ENCODE measurements at places on chromosomes 6 and 20.

DNA sequence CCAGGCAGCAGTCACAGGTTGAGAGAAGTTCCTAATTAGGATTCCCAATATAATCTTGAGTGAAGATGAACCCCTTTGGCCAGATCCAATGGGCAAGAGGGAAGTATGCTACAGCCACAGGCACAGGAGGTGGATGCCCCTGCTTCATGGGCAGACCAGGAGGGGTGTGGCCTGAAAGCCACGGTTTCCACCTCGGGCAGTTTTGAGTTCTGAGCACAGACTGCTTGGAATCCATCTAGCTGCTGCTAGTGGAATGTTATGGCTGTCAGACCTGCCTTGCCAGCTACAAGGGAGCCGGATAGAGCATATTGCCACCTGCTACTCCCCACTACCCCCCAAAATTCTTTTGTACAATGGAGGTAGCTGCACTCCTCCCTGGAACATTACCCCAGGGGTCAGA, 672.9 kb downstream of the HACE1 start:
- no peak for DNase-seq

DNA sequence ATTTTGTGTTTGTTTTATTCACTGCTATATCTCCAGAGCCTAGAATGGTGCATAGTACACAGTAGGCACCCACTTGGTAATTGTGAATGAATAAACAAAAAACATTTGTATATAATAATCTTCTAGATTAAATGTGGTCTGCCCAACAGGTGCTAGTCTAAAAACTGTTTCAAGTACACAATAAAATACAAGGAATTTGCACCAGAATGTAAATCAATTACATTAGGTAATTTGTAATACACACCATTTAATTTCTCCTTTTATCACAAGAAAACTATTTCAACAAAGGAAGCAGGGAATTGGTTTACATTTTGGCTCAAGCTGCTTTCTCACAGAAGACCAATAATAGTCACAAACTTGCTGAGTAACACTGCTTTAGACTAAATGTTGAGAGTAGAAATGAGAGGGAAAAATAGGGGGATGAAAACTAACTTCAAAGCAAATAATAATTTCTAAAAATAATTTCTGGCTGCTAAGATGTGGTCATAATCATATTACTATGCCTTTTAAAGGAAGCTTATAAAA, 22.1 kb downstream of the RUNX2 start:
- DNase-seq, result no peak

DNA sequence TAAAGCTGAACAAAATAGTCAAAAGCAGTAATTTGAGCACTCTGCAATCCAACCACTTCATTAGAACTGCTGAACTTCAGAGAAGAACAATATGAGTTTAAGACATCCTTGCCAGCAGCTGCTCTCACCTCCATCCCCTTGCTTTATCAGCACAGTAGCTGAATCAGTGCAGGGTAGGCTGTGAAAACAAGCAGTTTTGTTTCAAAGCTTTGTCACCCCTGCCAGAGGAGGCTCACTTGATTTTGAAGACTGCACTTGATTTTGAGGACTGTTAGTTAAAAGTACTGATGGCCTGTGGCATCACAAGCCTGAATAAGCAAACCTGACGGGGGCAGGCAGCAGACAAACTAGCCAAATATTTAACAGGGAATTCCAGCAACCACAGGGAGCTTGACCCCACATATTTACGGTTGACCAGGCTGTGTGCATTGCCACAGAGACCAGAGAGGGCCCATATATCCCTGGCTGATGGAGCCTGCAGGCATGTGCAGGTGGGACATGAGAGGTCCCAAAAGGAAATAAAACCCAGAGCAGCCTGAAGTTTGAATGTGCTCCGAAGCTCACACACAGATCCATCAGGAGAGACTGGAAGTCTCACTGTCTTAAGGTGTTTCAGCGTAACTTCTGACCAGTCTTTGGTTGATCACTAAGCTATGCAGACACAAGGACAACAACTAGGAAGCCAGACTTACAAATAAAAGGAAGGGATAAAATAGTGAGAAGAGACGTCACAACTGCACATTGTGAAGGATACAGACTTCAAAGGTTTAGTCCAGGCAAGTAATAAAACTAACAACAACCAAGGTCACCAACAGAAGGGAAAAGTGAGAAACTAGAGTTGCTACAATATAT, 97.4 kb downstream of the PDSS2 start:
- no peak for DNase-seq

GRCh38 chr6:109821428-109821827, 130.3 kb downstream of the FIG4 start:
- no peak for DNase-seq

- DNase-seq, result no peak
Measured at GRCh38 chr6:27040244-27041042, 207.1 kb upstream of the PRSS16 start.

DNA sequence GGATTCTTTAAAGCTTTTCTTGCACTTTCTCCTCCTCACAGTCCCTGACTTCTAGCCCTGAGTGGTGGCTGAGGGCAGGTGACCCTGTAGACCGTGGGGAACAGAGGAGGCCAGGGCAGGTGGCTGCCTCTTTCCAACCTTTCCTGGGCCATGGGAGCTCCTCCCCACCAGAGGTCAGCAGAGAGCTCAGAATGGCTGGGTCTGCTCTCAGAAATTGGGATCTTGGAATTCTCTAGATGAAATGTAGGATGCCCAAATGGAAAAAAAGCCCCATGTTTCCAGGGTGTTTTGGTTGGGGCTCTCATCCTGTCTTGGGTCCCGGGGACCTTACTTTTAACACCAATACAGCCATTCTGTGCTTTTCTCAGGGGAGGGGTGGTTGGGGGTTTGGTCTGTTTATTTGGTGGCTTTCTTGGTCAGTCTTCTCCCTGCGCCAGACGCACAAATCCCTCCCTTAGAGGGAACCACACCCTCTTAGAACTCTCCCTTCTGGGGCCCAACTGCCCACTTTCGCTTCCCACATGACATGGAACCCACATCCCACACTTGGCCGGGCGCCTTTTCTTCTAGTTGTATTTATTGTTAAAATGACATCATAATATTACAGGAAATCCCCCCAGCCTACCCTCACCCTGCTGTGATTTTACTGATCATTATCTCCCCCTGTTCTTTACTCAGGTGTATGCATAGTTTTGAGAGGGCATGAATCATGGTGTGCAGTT, 17.9 kb downstream of the GNAS start:
- DNase-seq, result no peak

DNA sequence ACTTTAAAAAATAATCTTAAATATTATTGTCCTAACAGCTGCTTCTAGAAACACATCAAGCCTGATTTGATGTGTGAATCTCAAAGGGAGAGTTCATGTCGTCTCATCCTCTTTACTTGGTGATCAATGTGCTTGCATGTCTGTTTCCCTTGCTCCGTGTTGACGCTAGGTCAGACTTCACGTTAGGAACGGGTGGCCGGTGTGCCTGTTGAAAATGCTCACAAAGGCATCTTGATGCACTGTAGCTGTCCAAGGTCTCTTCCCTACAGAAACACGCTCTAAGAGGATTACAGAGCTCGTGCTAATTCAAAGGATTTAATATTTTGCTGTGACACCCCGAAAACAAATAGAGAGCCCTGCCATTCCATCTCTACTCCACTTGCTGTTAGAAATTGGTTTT, 84.6 kb downstream of the ID4 start:
- no peak for DNase-seq

GRCh38 chr6:134415656-134416055, 97.7 kb upstream of the SGK1 start:
- no peak for DNase-seq

GRCh38 chr6:113208726-113209125, 648.4 kb upstream of the MARCKS start:
- no peak for DNase-seq

- no peak for DNase-seq
Measured at GRCh38 chr6:53048431-53049195, 16.6 kb upstream of the FBXO9 start.

- DNase-seq, result no peak
Measured at GRCh38 chr6:68973066-68973465, 338.0 kb downstream of the ADGRB3 start.

GRCh38 chr6:106476331-106477105, 116.0 kb downstream of the CRYBG1 start:
- no peak for DNase-seq

DNA sequence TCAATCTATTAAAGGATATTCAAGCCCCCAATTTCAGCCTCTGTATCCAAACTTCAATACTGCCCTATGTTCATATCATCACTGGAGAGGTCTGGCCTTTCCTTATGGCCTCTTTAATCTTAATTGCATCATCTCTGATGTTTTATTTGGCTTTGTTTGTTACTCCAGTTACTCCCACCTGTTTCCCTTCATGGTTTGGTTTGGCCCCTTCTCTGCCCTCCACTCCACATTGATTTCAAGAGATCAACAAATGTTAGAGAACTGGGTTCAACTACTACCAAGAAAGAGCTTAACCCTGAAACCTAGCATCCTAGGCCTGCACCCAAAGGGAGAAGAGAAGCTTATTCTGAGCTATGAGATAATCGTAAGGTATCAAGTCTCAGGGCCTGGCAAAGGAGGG, 221.6 kb downstream of the LAMA2 start:
- DNase-seq, result no peak

- DNase-seq, result no peak
Measured at GRCh38 chr6:56913285-56914074, 41.4 kb upstream of the BEND6 start.

DNA sequence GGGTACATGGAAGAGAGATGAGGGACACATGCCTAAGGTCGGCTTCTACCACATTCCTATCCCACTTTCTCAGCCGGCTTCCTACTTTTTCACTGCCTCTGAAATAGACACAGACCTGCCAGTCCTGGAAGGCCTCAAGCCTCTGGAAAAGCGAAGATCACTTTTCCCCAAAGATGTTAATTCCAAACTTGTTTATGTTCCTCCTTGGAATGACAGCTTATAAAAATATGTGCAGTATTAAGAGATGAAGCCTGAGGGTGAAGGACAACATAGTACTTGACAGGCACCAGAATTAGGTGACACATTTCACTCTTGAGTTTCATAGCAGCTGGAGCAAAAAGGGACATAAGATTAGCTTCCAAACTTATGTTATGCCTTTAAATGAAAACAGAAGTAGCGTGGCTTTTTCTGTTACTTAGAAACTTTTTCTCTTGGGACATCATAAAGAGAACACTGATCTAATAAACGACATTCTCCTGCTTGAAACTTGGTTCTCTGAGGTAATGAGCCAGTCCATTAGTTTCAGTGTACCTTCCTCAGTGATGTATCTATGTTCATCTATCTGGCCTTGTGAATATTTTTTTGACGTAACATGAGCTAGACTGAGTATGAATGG, 25.3 kb downstream of the FOXO3 start:
- no peak for DNase-seq

DNA sequence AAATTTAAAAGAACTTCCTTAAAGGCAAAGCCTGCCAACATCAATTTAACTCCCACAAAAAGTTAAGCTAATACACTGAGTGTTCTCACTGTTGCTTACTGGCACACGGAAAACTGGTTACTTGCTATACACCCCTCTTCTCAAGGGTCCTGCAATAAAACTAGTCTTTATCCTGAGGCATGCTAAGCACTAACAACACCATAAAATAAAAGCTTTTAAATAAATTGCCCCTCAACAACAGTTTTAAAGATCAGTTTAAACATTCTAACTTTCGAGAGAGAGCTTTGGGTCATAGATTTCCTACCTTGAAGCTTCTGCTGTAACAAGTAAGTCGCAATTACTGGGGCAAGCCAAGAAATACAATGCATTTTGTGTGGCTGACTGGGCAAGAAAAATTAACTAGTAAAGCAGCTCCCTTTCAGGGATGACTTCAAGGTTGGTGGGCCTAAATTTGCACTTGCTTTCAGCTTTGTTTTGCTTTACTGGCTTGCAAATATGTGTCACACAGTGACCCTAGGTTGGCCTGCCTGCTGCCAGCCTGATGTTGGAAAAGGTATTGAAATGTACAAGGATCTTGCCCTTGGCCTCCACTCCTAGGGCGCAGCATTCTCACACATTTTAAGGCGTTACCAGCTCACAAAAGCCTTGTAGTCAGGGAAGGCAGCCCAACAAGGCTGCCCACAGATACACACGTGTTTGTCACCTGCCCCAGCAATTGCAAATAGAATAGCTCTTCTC, 4.0 kb upstream of the HEY2 start:
- no peak for DNase-seq

GRCh38 chr6:11538819-11539468, 1.4 kb downstream of the TMEM170B start:
- no peak for DNase-seq

DNA sequence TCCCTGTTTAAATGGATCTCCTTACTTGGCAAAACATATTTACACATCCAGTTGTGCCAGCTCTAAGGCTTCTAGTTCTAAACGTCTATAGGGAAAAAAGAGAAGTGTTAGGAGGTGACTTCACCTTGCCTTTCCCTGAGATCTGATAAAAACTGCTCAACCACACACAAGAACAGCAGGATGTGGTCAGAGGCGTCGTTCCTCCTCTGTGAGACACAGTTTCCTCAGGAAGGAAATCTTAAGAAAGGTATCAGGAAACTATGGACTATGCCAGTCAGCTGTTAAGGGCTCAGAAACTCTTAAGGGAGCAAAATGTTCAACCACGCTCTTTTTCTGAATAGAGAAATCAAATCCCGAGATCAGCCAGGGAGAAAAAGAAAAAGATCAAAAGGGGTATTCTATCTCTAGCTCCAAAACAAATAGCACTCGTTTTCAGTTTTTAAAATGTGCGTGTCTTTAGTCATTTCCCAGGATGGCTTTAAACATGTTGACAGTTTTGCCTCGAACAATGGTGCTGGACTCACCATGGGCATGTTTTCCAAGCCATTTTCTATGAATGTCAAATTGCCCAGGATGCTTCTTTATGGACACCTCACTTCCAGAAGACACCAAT, 154.5 kb downstream of the HACE1 start:
- DNase-seq, result no peak

- no peak for DNase-seq
Measured at GRCh38 chr20:2132461-2132901, 30.9 kb downstream of the STK35 start.

- DNase-seq, result no peak
Measured at GRCh38 chr6:7184502-7184901, 76.7 kb downstream of the RREB1 start.

- DNase-seq, result no peak
Measured at GRCh38 chr6:66336176-66336575, 629.1 kb upstream of the EYS start.

GRCh38 chr6:56484669-56485068, 158.0 kb downstream of the DST start:
- no peak for DNase-seq

DNA sequence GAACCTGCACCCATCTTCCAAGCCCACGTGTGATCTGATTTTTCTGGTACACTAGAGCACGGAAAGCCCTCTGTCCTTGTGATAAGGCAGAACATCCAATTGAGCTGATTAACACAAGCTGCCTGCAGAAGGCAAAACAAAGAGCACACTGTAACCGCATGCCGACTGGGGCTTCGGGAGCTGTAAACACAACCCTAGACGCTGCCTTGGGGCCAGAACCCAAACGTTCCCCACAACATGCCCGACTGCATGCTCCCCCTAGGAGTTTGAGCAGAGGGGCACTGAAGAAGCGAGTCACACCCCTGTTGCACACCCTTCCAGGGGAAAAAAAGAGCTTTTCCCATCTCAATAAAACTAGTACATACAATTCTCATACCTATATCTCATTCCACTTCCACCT, 470.7 kb downstream of the HTR1B start:
- no peak for DNase-seq

All from brain pericyte (primary cell).